ENCODE measurements at places on chromosomes 6 and 20.

DNA sequence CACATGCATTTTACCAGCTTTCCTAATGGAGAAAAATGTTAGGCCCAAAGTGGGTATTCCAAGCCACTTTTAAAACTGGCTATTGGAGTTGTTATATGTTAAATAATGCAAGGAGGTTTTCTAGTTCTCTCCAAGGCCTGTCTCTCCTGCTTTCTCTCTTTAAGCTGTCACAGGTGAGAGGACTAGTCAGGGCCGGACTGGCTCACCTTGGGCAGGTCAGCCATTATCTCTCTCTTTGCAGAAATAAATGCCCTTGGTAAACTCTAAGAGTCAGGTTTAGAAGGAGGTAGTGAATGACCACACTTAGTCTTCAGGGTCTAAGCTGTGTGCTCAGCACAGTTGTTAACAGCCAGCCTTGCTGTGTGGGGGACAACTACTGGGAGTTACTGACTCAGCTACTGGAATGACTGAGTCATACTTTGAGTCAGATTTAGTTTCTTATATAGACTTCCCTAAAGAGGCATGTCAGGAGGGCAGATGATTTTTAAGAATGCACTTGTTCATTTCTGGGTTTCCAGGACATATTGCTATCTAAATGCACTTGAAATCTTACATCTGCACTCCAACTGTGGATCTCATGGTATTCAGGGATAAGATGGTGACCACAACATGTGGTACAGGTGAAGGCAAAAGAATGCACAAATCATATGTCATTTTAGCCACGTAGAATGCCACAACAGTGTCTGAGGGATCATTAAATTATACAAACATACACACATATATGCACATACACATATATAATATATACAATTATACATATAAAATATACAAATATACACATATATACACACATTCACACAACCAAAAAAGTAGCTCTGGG lies 719.4 kb downstream of the EPM2A start:
- DNase-seq, result peak; percentile 57
- no peaks in the 10 kb centered on the region for H3K36me3 ChIP-seq
- H3K4me3 ChIP-seq, result no peak overlapping the region
- H3K27ac ChIP-seq, result no peak overlapping the region
- peaks cover 29% of the 10 kb centered on the region for H3K4me1 ChIP-seq
- H3K27me3 ChIP-seq, result no peaks in the 10 kb centered on the region

DNA sequence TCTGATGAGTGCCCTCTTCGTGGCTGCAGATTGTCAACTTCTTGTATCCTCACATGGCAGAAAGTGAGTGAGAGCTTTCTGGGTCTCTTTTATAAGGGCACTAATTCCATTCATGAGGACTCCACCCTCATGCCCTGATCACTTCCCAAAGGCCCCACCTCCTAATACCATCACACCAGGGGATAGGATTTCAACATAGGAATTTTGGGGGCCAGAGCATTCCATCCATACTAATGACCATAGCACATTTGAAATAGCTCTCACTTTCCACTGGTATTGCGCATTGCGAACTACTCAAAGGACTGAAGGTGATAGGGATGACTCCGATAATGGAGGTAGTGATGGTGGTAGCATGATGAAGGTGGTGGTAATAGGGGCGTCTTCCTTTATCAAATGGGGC lies 324.3 kb downstream of the PRL start:
- H3K36me3 ChIP-seq, result no peaks in the 10 kb centered on the region
- H3K4me3 ChIP-seq, result no peak overlapping the region
- no peaks in the 10 kb centered on the region for H3K27me3 ChIP-seq
- no peaks in the 10 kb centered on the region for H3K4me1 ChIP-seq

DNA sequence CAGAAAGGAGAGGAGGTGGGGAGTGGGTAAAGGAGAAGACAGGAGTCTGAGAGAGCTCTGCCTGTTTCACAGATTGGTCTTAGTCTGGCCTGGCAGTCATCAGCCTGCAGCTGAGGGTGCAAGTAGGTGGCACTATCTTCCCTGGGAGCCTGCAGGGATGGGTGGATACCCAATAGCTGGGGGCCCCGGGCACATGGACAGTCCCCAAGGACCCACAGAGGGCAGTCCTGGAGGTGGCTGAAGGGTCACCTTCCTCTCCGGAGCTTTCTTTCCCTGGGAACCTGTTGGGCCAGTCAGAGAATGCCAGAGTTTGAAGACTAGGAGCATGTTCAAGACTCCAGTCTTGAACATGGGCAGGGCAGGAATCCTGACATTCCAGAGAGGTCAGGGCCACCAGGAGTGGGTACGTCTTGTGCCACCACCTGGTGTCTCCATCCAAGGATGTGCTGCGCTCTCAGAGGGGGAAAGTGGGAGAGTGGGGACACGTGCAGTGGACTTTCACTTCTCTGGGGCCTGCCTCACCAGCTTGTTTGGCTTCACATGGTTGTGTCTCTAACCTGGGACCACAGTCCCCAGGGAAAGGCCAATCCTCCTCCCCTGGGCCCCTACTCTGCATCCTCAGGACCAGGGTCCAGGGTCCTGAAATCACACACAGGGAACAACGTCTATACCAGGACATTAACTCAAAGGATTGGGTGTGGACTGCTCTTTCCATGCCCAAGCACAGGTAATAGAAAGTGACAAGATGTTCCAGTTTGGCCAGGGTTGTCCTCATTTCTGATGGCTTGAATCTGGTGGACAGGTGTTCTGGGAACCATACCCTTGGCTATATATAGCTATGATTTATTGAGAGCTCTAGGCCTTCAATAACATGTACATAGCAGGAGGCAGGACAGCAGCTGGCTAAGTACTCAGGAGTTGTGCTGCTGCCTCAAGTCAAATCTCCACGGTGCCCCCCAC lies 18.0 kb downstream of the AARS2 start:
- H3K4me1 ChIP-seq, result peaks cover 2% of the 10 kb centered on the region
- H3K36me3 ChIP-seq, result peaks cover 9% of the 10 kb centered on the region
- no peak for DNase-seq
- H3K27ac ChIP-seq, result no peak overlapping the region
- no peak overlapping the region for H3K4me3 ChIP-seq

GRCh38 chr6:2799936-2800527 lies 34.8 kb downstream of the WRNIP1 start:
- peaks cover 35% of the 10 kb centered on the region for H3K4me1 ChIP-seq
- DNase-seq, result peak; percentile 49
- peak overlapping the region; percentile 41 for H3K27ac ChIP-seq
- H3K4me3 ChIP-seq, result no peak overlapping the region
- peaks cover 5% of the 10 kb centered on the region for H3K36me3 ChIP-seq

DNA sequence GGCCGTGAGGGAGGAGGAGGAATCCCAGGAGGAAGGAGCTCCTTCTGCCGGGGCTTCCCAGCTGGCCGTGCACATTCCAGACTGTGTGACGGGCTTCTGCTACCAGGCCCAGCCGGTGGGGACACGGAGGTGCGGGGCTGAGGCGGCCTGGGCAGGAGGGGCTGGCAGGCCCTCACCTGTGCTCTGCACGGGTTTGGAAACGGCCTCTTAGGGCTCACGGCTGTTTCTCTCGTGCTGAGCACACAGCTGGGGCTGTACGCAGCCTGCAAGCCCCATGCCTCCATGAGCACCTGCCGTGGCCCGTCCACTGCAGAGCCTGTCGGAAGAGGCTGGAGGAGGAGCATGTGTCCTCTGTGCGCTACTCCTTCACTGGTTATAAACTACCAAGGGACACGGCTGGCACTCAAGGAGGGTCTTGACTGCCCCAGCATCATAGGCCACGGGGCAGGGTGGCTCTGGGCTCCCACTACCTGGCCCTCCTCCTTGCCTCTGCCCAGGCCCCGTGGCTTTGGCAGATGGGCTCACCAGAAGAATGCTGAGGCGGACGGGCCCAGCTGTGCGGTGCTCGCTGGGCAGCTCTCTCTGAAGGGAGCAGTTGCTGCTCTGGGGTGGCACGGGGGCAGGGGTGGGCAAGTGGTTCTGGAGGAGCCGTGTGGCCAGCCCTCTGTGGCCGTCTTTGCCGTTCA lies 15.8 kb downstream of the NPEPL1 start:
- H3K27ac ChIP-seq, result no peak overlapping the region
- no peak overlapping the region for H3K4me3 ChIP-seq
- DNase-seq, result no peak
- peaks cover 9% of the 10 kb centered on the region for H3K36me3 ChIP-seq
- no peaks in the 10 kb centered on the region for H3K4me1 ChIP-seq

DNA sequence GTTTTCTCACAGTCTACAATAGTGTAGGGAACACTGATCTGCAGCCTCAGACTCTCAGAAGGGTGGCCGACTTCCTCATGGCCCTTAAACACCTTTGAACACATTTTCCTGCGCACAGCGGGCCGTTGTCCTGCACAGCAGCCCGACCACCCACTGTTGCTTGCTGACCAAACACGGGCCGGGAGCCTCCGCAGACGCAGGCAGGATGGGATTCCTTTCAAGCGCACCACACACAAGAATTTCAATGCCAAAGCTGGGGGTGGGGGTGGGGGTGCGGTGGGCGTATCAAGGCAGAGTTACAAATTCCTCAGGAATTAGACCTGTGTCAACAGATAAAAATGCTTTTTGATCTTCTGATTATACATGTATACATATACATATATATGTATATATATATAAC lies 74.5 kb downstream of the HUS1B start:
- H3K27me3 ChIP-seq, result no peaks in the 10 kb centered on the region
- no peak for DNase-seq
- peaks cover 51% of the 10 kb centered on the region for H3K4me1 ChIP-seq
- H3K27ac ChIP-seq, result no peak overlapping the region
- peak overlapping the region; percentile 67 for H3K4me3 ChIP-seq

DNA sequence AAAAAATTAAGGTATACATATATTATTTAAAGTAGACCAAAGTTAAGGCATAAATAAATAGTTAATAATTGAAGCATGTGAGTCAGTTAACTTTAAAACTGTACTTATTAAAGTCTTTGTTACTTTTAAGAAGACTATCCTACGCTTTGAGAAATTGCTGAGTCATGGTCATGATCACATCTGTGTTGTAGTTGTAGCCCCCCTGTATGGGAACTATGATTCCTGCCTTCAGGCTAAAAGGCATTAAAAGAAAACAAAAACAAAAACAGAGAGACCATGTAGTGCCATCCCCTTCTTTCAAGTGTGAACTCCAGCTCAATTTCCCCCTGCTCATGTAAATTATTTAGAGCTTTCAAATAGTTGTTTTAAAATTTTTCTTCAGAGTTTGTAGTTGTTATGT lies 123.4 kb downstream of the FLRT3 start:
- H3K36me3 ChIP-seq, result no peaks in the 10 kb centered on the region
- H3K27me3 ChIP-seq, result no peaks in the 10 kb centered on the region
- H3K4me1 ChIP-seq, result no peaks in the 10 kb centered on the region
- H3K27ac ChIP-seq, result no peak overlapping the region
- DNase-seq, result no peak

DNA sequence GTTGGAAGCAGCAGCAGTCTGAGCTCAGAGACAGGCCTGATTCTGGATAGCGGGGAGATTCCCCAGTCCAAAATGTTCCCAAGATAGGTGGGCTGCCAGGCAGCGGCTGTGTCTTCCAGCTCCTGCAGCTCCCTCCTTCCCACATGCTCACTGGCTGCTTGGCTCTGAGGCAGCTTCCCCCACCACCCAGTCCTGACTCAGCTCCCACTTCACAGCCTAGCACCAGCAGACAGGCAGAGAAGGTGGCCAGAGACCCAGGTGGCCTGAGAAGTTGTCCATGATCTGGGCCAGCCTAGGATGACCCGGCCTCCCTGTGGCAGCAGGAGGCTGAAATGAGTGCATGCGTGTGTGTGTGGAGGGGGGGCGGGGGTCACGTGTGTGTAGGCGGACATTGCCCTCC lies 94.9 kb downstream of the MDGA1 start:
- no peaks in the 10 kb centered on the region for H3K36me3 ChIP-seq
- no peak for DNase-seq
- H3K4me1 ChIP-seq, result no peaks in the 10 kb centered on the region
- peaks cover 22% of the 10 kb centered on the region for H3K27me3 ChIP-seq
- H3K4me3 ChIP-seq, result no peak overlapping the region
- H3K27ac ChIP-seq, result no peak overlapping the region

DNA sequence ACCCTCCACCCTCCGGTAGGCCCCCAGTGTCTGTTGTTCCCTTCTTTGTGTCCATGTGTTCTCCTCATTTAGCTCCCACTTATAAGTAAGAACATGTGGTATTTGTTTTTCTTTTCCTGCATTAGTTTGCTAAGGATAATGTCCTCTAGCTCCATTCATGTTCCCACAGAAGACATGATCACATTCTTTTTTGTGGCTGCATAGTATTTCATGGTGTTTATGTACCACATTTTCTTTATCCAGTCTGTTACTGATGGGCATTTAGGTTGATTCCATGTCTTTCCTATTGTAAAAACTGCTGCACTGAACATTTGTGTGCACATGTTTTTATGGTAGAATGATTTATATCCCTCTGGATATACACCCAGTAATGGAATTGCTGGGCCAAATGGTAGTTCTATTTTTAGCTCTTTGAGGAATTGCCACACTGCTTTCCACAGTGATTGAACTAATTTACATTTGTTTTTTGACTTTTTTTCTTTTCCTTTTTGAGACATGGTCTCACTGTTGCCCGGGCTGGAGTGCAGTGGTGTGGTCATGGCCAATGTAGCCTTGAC lies 4.5 kb downstream of the KPNA5 start:
- peaks cover 38% of the 10 kb centered on the region for H3K36me3 ChIP-seq
- H3K4me1 ChIP-seq, result peaks cover 28% of the 10 kb centered on the region
- DNase-seq, result no peak
- no peak overlapping the region for H3K4me3 ChIP-seq
- H3K27ac ChIP-seq, result no peak overlapping the region

DNA sequence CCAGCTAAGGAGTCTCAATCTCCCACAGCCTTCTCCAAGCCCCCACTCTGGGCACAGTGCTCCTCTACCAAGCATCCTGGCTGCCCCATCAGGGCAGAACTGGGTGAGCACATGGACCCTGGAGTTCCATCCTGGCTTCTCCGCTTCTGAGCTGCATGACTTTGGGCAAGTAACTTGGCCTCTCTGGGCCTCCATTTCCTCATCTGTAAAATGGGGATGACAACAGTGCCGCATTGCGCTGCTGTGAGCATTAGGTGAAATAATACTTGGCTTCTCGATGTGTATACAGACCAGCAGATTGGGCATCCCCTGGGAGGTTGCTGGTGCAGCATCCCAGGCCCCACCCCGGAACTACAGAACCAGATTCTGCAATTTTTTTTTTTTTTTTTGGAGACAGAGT lies 8.3 kb upstream of the RIPOR3 start:
- peaks cover 6% of the 10 kb centered on the region for H3K27me3 ChIP-seq
- no peak for DNase-seq
- no peak overlapping the region for H3K4me3 ChIP-seq
- no peaks in the 10 kb centered on the region for H3K4me1 ChIP-seq

DNA sequence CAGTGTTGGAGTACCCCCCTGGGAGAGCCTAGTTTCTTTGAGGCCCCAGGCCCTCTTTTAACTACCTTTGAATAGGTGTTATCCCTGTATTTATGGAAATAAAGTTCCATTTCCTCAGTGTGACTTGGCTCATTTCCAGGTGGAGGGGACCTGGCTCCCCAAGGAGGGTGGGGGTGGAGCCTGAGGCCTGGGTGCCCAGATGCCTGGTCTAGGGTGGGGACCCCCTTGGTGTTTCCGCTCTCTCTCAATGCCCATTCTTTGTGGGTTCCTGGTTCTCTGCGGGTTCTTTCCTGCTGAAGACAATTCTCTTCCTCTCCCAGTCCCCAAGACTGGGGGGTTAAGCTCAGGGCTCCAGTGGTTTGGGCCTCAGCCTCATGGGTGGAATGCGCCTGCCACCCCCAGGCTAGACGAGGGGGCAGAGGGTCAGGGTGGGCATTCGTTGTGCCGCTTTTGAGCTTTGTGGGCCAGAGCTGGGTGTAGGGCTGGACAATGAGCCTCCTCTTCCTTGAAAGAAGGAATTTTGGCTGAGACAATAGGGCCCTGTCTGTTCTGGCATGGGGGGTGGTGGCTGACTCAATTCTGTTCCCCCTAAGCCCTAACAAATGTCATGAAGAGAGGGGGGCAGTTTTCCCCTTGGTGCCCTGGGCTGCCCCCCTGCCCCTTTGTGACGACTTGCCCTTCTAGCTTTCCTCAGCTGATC lies 686 bp upstream of the EGFL8 start:
- H3K4me1 ChIP-seq, result no peaks in the 10 kb centered on the region
- no peak overlapping the region for H3K4me3 ChIP-seq
- no peak for DNase-seq
- H3K27me3 ChIP-seq, result no peaks in the 10 kb centered on the region
- peaks cover 12% of the 10 kb centered on the region for H3K36me3 ChIP-seq
